ENCODE measurements at places on chromosomes 12 and 14.

DNA sequence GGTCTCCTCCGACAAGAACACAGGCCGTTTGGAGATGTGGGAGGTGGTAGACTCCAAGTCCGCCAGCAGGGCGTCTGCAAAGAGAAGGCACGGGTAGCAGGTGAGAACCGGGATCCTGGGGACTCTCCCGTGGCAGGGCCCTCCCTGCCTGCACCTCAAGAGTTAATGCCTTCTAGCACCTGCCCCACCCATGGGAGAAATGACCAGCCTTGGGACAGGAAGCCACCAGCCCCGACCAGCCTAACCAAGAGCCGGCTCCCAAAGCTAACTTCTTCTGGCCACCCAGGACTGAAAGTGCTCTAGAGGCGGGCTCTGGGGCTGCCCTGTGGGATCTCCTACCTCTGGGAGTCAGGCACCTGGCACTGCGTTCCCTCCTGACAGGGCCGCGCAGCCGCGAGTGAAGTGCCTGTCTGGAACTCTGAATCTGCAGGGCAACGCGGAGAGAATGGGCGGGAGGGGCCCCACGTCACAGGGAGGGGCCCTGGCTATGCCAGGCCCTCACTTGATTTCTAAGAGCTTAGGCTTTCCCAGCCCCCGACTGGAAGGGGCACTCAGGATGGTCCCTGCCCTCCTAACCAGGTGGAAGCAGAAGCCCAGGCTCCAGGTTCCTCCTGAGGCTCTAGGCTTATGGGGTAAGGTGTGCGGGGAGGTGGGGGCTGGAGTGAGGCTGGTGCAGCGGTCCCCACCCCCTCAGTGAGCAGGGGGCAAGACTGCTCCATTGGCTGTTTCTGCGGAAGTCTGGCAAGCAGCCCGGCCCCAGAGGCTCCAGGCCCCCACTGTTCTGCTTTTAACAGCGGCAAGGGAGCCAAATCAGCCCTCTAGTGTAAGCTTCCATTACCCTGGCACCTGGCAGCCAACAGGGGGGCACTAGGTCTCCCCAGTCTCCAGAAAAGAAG, 23.6 kb upstream of the RPLP0 start:
- no peak for DNase-seq

DNA sequence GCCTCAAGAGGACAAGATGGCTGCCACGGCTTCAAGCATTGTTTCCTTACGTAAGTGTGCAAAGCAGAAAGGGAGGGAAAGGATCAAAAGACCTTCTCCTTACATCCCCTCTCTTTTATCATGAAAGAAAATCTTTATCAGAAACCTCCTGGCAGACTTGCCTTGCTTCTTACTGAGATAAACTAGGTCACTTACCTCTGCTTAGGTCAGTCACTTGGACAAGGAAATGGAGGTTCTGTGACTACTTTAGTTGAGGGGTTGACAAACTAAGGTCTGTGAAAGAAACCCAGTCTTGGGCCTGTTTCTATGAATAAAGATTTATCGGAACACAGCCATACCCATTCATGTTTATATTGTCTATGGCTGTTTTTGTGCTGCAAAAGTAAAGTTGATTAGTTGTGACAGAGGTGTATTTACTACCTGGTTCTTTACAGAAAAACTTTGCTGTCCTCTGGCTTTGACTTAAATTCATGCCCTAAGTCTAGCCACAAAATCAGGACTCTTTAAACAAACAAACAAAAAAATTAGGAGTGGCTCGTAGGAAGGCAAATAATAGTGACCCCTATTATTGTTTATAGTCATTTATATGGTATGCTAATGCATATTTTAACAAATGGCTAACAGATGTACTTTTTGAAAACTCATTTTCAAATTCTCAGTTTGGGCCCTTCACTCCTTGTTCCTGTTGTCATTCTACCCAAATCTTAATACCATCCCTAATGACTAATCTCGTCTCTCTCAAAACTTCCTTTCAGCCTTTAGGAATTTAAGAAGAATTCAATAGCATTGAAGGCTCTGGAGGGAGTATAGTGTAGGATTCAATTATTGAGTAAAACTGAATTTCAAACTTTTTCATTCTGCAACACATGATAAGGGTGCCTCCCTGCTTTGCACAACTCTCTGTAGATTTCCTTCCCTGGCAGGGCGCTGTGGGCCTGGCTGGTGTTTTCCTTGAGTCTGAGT, 42.0 kb upstream of the ATP2B1 start:
- peak; percentile 81 for DNase-seq

- no peak for DNase-seq
These were observed 28.7 kb downstream of the EGLN3 start for GRCh38 chr14:33922125-33922524.

GRCh38 chr14:39417014-39417413, 15.2 kb downstream of the FBXO33 start:
- peak; percentile 72 for DNase-seq

DNA sequence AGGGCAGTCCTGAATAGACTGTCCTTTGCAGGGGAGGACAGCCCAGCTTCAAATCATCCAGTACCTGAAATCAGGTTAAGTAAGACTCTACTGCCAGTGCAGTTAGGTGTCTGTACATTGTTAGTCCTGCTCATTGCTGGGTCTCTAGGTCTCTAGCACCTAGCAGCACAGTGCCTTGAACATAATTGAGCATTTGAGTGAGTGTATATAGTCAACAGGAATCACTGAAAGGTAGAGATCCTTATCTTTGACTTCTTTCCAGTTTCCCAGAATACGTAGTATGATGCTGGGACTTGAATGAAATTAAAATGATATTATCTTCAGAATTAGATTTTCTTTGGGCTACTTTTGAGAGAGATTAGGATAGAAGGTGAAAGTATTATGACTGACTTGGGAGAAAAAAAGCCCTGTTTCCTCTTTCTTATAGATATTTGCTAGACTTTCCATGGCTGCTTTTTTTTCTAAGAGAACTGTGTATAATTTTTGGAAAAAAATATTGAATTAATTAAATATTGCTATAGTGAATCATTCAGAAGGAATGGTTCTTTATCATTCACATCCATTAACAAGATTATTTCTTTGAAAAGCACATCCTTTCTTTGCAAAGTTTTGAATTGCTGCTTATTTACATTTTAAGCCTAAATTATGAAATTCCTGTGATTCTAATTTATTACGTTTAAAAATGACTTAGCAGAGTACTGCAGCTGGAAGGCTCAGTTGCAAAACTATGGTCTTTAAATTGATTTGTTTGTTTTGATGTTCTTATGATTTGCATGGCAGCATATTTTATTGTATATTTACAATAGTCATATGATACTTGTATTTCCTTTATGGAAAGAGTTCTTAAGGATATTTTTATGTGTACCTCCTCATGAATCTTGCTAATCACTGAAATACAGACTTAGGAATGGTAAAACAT, 51.6 kb downstream of the PPP4R4 start:
- DNase-seq, result no peak

GRCh38 chr12:47947341-47947740, 16.1 kb upstream of the TMEM106C start:
- DNase-seq, result no peak

DNA sequence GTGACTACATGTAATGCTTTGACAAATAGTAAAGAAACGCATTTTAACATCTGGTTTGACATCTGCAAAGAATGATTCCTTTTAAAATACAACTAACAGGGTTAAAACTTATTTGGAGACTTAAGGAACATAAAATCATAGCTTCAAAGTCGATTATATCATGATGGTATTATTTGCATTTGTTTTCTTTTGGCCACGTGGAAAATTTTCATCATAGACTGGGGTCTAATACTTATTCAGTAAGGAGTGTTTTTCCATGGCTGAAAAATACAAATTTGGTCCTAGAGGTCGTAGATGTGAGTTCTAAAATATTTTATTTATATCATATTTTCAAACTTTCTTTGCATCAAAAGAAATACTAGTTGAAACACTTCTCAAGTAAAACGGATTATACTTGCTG, 31.5 kb upstream of the LMNTD1 start:
- peak; percentile 5 for DNase-seq

- DNase-seq, result no peak
These were observed 385.8 kb downstream of the MED13L start for GRCh38 chr12:115891556-115892164.

Measured in fibroblast of mammary gland (primary cell).